BJ (cell line): ENCODE measurements at places on chromosomes 6 and 20. TPM values are rescaled to one million over a fixed set of nuclear protein-coding genes. Genes with fewer than 3 reads are reported as not detected.

ARMC2 gene
- polyA plus RNA-seq, result 2.4 and 3.6 TPM in 2 replicates

OPN5 gene
- not detected in 2 replicates for polyA plus RNA-seq

PPT2 gene
- 24.2 and 31.9 TPM in 2 replicates for polyA plus RNA-seq

SLC17A3 gene
- polyA plus RNA-seq, result not detected in 2 replicates

MMP24 gene
- polyA plus RNA-seq, result 1.5 and 2.3 TPM in 2 replicates

PRSS16 gene
- 0.21 and 0.23 TPM in 2 replicates for polyA plus RNA-seq

MAFB gene
- 0.02 and 0.06 TPM in 2 replicates for polyA plus RNA-seq

ADTRP gene
- 0.58 and 1.6 TPM in 2 replicates for polyA plus RNA-seq

BPI gene
- 0.69 and 1.1 TPM in 2 replicates for polyA plus RNA-seq

TLDC2 gene
- 0.37 and 0.54 TPM in 2 replicates for polyA plus RNA-seq

GPSM3 gene
- 9.8 and 13.3 TPM in 2 replicates for polyA plus RNA-seq
